ENCODE measurements at places on chromosomes 3 and 15.

- DNase-seq, result no peak
These were observed 313.1 kb downstream of the WDR72 start for GRCh38 chr15:53446376-53446775.

GRCh38 chr15:42843699-42844098 lies 76.9 kb downstream of the TTBK2 start:
- DNase-seq, result no peak

GRCh38 chr3:65481085-65481484 lies 557.6 kb downstream of the MAGI1 start:
- no peak for DNase-seq

- DNase-seq, result no peak
These were observed 37.9 kb downstream of the CAPN7 start for GRCh38 chr3:15243822-15244482.

DNA sequence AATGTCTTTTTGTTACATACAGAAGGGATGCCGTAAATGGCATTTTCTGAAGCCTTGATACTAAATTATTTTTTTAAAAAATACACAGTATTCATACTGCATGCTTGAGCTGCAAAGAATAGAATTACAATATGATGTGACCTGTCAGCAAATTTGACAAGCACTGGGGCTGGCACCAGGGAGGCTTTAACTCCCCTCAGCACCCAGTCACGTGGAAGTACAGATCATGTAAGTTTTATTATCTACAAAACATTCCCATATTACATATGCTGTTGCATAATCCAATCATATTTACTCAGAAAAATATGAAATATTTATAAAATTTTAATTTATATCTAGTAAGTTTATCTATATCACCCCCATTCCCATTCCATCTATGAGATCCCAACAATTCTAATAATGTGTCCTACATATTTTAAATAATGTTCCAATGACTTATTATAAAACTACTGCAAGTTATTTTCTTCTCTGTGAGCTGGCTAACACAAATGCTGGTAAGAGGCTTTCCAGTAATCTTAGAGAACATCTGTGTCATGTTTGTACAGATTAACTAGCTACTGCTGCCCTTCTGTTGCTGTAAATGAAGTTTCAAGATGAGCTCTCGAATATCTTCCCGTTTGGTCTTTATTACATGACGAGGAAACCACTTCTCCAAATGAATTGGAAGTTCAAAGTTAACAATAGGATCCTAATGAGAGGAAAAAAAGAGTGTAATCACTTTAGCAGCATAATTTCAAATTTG lies 5.2 kb upstream of the IMPG2 start:
- DNase-seq, result no peak

DNA sequence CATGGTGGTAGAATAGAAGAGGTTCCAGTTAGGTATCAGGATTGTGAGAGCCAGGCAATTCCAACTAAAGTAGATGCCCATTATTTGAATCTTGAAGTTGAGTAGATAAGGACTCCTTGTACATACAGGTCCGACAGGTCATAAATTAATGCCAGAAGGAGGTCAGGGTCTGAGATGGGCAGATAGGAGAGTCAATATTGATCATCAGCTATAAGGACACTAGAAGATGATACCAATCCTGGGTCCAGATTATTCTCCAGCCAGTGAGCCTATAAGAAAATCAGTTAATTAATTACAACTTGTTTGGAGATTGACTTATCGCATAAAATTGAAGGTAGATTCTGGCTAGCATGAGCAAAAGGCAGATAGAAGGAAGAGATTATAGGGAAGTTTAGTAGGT lies 378.4 kb upstream of the NAALADL2 start:
- DNase-seq, result no peak

DNA sequence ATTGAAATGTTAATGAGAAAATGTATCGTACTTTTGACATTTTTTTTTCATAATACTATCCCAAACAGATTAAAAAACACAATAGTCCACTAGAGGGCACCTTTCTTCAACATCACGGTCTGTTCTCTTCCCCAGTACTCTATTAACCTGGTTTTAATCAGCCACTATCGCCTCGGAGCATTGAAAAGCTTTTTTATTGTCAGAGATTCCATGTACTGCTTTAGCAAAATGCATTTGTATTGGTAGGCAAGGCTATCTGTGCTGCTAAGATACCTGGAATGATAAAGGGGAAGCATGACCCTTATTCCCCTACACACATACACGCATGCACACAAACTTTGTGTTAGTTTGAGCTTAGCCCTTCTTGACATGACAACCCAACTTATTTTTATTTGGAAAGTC lies 160.1 kb upstream of the IL12A start:
- DNase-seq, result no peak
